ENCODE measurements at places on chromosomes 2 and 18. TPM values are rescaled to one million over a fixed set of nuclear protein-coding genes. Genes with fewer than 3 reads are reported as not detected.

GCKR gene
- total RNA-seq: 0.17 TPM

IL1R1 gene
- 105 TPM for total RNA-seq

RESP18 gene
- total RNA-seq: not detected

POU3F3 gene
- total RNA-seq: not detected

Data from smooth muscle cell of trachea (primary cell).